CD4-positive, alpha-beta T cell (primary cell): ENCODE measurements at places on chromosomes 6 and 20.

GRCh38 chr6:5995658-5995948 lies 11.1 kb downstream of the NRN1 start:
- no peak for DNase-seq

GRCh38 chr6:140271759-140272377 lies 897.4 kb upstream of the CITED2 start:
- no peak for DNase-seq

DNA sequence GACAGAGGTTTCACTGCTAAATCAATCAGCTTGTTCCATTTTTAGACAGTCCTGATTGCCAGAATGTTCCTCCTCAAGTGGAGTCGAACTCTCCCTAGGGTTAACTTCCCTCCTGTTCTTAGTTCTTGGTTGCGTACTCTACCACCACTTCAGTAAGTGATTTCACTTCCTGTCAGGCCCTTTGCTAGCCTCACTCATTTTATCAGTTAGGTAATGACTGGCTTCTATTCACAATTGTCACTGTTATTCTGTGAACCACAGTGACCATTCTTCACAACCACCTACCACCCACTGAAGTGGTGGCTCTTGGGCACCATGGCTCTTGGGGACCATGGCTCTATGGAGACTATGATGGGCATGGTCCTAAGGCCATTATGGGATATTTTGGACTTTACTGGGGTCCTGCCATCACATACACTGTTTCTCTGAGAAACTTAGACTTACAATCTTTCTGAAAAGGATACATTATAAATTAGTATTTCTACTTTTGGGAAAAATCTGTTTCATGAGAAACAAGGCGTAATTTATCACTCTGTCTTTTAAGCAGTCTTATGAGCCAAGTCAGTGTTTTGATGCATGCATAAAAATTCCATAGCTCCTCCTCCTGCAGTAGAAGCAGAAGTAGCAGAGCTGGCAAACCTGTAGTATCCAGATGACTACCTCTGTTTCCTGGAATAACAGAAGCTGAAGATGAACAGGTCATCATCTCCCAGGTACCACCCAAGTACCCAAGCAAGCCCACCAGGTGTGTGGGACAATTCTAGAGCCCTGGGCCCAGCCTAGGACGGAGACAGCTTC lies 66.3 kb downstream of the ATXN1 start:
- DNase-seq: no peak

DNA sequence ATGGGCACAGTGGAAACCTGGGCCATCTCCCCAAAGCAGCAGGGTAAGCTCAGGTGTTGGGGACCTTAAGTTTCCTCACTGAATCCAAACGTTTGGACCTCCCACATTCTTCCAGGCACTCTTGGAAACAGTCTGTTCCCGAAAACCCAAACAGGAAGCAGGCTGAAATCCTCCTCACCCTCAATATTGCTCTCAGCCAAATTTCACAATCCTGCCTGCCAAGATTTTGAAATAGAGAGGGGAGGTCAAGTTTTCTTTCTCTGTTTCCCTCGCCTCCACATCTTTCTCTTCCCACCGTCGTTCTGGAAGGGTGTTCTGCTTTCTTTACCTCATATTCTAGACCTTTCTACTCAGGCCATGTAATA lies 392.0 kb upstream of the SASH1 start:
- no peak for DNase-seq

DNA sequence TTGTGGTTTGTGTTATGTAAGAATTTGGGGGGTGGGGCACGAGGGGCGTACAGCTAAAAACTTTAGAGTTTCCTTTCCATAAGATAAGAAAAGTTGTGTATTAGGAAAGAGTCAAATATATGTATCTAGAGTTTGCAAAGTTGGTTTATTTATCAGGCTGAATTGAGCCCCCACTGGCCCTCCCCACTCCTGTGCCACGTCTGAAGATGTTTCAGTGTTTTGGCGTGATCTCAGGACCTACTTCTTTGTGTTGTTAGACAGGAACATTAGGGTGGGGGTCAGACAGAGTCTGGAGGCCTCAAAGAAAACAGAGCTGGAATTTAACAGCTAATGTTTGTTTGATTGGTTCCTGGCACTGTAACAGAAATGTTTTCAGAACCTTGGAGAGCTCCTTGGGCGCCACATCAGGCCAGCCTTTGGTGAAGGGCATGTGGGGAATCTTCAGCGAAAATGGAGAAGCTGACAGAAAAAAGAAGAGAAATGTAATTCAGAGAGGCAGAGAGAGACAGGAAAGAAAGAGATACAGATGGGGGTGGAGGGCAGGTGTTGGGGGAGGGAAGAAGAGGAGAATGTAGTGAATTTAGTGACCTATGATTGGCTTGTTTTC lies 674 bp downstream of the NRSN1 start:
- no peak for DNase-seq

DNA sequence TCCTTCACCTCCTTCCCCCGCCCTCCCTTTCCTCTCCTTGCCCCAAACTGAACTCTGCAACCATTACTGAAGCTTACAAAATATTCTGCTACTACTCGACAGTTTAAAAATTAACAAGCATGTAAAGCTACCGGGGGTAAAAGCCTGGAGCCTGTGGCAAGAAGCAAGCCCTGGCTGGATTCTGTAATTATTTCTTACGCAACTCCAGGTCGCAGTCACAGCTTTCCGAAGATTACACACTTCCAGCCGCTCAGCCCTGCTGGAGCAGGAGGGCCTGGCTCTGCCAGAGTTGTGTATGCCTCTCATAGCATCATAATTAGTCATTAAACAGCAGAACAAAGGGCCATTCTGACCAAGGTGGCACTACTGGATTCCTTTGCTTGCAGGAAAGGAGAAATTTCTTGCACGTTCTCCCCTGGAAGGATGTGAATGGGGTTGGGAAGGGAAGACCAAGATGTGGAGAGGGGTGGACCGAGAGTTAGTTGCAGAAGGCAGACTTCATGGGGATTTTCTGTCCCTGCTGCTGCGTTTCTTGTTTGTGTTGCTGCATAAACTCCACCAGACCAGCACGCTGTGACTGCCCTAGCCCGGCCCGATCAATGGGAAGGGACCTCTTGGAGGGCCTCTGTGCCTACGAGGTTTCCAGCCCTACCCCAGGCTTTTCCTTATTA lies 23.6 kb downstream of the FOXQ1 start:
- no peak for DNase-seq

DNA sequence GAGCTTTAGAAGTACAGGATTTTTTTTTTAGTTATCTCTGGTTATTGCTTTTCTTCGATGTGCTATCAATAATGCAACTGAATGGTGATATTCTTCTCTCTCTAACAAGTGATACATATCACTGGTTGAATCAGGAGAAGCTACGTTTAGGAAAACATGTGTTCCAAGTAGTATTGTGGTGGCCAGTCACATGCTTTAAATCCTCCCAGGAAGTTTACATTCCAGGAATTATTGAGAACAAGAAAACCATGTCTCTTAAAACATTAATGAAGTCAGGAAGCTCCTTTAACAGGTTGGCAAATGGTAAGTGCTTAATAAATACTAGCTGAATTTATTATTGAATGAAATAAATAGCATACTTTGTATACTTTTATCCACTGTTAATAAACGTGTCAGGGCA lies 371.1 kb downstream of the BCKDHB start:
- DNase-seq: no peak

DNA sequence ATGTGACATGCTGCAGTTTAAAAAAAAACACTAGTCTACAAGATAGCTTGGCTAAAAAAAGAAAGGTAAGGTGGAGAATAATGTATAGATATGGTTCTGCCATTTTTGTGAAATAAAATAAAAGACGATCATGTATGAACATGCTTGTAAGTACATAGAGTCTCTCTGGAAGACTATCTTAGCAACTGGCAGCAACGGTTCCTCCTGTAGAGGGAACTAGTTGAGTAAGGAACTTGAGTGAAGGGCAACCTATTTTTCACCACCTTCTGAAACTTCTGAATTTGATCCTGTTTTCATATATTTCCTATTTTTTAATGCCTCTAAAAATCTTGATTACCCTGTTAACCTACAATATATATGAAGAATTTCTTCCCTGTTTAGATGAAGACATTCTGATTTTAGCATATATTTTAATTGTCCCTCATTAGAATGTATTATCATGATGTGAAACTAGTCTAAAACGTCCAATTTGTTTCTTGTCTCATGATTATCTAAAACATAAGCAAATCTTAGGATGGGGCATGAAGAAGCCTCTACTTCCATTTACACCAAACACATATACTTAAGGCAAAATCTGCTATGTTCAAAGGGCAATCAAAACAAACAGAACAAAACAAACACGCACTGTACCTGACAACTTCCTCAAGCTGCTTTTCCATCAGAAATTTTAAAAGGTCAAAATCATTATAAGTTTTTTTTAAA lies 202.5 kb downstream of the ISM1 start:
- DNase-seq: no peak

GRCh38 chr6:49110916-49111315 lies 352.1 kb downstream of the MMUT start:
- no peak for DNase-seq

- DNase-seq: no peak
Observed at GRCh38 chr6:14817074-14817473, 428.8 kb upstream of the JARID2 start.

- DNase-seq: no peak
Observed at GRCh38 chr6:113102761-113103160, 754.4 kb upstream of the MARCKS start.

DNA sequence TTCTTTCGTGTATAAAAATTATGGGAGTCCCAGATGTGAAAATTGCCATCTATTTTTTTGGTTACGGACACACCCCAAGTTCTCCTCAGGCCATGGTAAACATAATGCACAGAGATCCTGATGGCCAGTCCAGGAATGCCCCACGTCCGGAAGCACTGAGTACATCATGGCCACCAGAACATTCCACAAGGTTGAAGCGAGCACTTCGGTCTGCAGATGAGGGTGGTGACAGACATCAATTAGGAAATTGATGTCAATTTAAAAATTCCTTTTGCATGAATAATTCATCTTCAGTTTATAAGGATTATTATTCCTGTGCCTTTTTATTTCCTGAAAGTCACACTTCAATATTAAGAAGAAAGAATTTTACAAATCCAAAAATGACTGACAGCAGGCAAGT lies 13.2 kb upstream of the EXOC2 start:
- no peak for DNase-seq

GRCh38 chr20:32845786-32846185 lies 12.9 kb upstream of the EFCAB8 start:
- no peak for DNase-seq

DNA sequence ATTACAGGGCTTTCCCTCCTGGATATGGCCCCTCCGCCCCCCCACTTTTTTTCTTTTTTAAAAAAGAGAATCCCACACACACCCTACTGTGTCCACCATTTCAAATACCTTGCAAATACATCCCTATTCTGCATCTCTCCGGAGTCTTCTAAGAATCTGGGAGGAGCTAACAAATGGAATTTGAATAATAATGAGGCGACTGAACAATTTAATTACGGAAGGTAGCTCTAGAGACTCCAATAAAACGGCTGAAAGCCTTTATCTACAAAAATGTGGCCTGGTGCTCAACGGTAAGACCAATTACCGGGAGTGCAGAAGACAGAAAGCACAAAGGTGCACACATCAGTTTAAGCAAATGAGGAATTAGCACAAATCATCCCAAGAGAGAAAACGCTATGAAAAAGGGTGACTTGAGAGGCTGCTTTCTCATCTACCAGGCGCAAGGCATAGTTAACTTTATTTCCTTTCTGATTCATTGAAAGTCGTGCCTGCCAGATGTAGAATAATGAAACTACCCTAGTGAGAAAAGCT lies 1.8 kb downstream of the RRAGD start:
- no peak for DNase-seq

- DNase-seq: no peak
Observed at GRCh38 chr6:137740091-137740755, 126.8 kb upstream of the TNFAIP3 start.

GRCh38 chr6:161215193-161215592 lies 58.7 kb downstream of the AGPAT4 start:
- no peak for DNase-seq

GRCh38 chr6:168117942-168118341 lies 38.9 kb upstream of the FRMD1 start:
- no peak for DNase-seq

GRCh38 chr6:109486068-109486467 lies 3.0 kb upstream of the ZBTB24 start:
- no peak for DNase-seq

DNA sequence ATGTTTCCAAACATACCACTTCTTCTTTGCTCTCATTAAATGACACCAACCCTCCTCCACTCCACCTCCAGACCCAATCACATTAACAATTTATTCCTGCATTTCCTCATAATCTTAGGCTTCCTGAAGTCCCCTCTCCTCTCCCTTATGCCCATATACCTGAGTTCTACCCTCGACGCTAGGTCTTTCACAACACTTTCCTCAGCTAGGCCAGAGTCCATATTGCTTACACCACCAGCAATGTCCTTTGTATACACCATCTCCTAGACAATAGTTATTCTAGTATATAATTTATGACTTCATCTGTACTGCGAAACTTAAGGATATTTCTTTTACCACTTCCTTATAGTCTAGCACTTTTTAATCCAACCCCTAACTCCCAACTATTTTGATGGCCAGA lies 47.7 kb downstream of the SIM1 start:
- DNase-seq: no peak

GRCh38 chr6:43935921-43936439 lies 166.0 kb downstream of the VEGFA start:
- DNase-seq: no peak

DNA sequence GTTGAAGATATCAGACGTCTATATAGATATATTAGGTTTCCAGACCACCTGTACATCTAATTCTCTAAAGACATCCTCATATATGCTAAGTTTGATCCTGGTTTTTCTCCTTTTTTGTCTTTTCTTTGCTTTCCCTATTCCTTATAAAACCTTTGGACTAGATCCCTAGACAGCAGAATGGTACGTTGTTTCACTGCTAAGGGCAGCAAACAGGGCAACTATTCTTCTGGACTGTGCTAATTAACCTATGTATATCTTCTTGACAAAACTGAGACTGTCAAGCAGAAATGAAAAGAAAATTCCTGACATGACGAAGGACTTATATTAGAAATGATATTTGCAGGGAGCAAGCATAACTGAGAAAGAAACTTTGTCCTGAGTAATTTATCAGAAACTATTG lies 19.1 kb downstream of the ME1 start:
- DNase-seq: no peak

- DNase-seq: no peak
Observed at GRCh38 chr6:150494241-150494640, 105.4 kb upstream of the PLEKHG1 start.

DNA sequence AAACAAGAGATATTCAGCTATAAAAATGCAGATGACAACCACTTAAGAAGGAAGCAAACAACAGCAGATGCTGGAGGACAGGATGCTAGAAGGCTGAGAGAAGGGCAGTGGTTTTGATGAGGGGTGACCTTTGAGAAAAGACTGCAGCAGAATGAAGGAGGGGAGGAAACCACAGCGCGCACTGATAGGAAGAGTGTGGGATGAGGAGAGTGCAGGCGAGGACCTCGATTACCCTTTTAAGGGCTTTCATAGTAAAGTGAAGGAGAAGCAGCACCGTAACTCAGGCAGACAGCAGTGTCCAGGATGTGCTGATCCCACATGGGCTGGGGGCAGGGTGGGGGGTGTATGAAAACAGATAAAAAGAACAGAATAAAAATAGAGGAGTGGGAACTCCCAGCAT lies 19.2 kb downstream of the ZBTB2 start:
- DNase-seq: no peak

- no peak for DNase-seq
Observed at GRCh38 chr6:157380458-157380778, 572 bp upstream of the ZDHHC14 start.
